ENCODE measurements at places on chromosomes 11 and 22.
A peak's percentile ranks its signal among the peaks of the same experiment; 100 is the strongest.

- no peak for DNase-seq
Observed at GRCh38 chr22:45994491-45995404, 17.8 kb upstream of the WNT7B start.

DNA sequence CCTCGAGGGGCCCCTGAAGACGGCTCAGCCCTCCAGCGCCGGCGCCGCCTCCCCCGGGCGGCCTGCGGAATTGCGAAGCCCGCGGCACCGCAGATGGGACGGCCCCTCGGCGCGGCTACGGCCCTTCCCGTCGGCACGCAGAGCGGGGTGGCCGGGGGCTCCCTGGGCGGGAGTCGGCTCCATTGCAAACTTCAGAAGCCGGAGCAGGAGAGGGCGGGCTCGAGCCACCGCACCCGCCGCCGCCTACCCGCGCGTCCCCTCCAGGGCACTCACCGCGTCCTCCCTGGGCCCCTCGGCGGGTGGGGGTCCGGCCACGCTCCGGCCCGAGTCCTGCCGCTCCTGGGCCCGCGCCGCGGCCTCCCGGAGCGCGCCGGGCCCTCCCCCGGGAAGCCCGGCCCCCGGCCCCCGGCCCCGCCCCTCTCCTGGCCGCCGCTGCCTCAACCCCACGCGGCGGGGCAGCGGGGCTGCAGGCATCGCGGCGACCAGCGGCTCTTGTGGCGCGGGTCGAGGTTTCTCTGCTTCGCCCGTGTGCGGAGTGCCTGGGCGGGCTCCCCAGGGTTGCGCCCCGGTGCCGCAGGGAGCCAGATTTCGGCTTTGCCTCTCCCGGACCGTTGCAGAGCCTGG is at the start of gene PACSIN3:
TSS of gene PACSIN3 (minus strand) at position 359 of the 624 bp plus-strand sequence. CDS start 3,707 bp downstream, outside the sequence.
- DNase-seq: no peak

DNA sequence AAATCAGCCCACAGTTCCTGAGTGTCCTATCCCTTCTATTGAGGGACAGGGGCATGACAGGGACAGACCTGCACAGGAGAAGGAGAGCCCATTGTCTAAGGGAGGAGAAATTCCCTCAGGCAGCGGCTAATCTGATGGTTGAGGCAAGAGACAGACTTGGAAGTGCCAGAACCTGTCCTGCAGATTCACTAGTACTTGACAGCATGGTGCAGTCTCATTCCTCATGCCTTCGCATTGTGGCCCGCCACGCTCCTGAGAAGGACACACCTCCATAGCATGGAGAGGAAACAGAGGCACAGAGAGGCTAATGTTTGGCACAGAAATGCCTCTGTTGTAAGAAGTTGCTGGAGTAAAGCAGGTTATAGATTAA is 3.2 kb downstream of the P2RY6 start:
- DNase-seq: no peak

DNA sequence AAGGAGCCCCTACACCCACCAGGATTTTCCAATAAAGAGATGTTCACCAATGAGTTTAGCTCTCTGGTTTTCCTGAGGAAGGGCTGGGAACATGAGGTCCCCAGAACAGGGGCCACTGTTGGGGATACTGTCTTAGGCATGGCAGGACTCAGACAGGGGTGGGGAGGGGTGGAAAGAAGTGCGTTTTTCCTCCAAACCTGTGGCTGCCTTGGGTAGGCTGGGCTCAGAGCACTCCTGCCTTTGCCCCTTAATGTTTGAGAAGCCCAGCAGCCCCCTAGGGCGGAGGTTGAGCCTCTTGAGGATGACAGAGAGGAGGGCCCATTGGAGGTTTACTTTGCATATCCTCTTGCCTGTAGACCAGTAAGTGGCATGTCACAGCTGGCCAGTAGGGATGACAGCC is 10.6 kb downstream of the MTFP1 start:
- DNase-seq: no peak

DNA sequence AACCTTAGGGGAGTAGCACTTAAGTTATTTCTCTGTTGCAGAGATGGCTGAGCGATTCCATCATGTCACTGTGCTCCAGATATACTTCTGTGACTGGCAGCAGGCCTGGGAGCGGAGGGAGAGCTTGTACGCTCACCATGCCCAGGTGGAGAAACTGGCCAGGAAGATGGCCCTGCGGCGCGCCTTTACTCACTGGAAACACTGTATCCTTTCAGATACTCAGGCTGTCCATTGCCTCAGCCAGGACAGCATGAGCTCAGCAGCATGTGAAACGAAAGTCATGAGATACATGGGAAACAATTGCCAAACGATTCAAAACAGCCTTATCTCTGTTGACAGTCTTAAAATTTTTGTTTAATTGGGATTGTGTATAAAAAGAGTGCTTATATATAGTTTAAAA is 78.9 kb downstream of the SFI1 start:
- DNase-seq: no peak

GRCh38 chr11:19441752-19442553 is 201.2 kb upstream of the E2F8 start:
- no peak for DNase-seq

GRCh38 chr22:25892678-25893077 is 150.7 kb downstream of the MYO18B start:
- no peak for DNase-seq

DNA sequence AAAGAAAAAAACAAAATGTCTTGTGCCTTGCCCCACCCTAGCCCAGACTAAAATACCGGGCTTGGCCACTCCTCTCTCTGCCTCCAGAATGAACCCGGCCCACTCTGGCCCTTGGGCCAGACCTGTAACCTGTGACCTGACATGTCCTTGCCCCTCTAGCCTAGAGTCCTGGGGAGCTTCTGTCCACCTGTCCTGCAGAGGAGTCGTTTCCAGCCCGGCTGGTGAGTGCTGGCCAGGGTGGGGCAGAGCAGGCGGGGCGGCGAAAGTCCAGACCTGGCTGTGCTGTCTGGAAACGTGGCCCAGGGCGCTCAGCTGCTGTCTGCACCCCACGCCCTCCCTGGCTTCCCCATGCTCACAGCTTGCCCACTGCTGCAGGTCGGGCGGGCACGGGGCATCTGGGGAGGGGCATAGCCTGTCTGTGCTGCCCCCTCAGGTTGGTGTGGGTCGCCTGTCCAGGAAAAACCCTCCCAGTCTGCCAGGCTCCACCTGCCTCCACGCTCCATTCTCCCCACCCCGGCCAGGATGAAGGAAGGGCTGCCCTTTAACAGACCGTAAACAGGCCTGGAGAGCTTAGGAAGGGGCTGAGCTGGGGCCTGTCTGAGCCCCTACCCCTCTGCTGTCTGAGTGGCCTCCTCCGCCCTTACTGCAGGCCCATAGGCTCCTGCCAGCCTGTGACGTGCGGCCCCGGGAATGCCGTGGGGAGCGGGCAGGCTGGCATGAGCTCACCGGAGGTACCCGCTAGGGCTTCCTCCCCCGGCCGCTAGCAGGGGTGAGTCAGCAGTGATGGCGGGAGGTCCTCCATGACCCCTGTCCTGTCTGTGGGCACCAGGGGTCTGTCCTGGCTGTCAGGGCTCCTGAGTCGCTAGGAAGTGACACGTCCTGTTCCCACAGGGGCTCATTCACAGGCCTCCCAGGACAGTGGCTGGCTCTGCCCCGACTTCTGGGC is 1.9 kb downstream of the CD151 start:
- no peak for DNase-seq

DNA sequence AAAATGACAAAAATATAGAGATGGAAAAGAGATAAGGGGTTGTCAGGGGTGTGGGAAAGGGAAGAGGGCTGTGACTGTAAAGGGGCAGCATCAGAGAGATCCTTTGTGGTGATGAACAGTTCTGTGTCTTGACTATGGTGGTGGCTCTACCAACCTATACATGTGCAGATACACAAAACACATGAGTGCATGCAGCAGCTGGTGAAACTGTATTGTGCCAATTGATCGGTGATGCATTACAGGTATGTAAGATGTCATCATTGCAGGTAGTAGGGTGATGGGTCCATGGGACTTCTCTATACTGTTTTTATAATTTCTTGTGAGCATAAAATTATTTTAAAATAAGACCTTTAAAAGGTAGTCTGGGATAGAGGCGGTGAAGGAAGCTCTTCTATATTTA is 24.1 kb upstream of the ZDHHC13 start:
- DNase-seq: no peak

DNA sequence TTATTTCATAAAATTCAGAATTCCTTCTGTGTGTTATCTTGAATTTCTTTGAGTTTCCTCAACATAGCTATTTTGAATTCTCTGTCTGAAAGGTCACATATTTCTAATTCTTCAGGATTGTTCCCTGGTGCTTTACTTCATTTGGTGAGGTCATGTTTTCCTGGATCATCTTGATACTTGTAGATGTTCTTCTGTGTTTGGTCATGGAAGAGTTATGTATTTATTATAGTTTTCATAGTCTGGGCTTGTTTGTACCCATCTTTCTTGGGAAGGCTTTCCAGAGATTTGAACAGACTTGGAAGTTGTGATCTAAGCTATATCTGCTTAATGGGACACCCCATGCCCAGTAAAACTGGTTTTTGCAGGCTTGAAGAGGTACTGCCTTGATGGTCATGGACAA is 149.6 kb downstream of the METTL15 start:
- no peak for DNase-seq

- peak; percentile 7 for DNase-seq
Observed at GRCh38 chr11:12043959-12044791, 35.7 kb upstream of the DKK3 start.

GRCh38 chr11:128867277-128867676 is at the start of gene KCNJ1:
Gene KCNJ1, minus strand, starts transcription at chr11:128867296. Its CDS starts 27,053 bp downstream, at chr11:128840243.
- DNase-seq: no peak

DNA sequence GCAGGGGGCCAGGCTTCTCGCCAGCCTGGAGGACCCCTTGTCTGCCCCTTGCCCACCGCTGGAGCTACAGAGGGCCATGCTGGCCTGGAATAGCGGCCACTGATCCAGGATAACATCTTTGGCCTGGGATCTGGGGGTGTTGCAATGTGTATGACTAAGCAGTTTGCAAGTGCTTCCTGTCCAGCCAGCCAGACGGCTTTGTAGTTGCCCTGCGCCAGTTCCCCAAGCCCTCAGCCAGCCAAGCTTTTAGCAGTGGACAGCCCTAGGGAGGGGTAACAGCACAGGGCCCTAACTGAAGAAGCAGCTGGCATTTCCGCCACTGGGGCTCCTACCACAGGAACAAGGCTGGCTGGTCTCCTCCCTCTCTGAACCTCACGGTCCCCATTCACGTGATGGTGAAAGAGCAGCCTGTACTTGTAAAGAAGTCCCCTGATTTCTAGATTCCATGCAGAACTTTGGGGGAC is 32.1 kb downstream of the UQCR10 start:
- DNase-seq: no peak

GRCh38 chr11:77127920-77128691 is at the start of gene MYO7A:
Gene MYO7A, plus strand, starts transcription at chr11:77128246. Its CDS starts 2,389 bp downstream, at chr11:77130635.
- DNase-seq: peak; percentile 33

DNA sequence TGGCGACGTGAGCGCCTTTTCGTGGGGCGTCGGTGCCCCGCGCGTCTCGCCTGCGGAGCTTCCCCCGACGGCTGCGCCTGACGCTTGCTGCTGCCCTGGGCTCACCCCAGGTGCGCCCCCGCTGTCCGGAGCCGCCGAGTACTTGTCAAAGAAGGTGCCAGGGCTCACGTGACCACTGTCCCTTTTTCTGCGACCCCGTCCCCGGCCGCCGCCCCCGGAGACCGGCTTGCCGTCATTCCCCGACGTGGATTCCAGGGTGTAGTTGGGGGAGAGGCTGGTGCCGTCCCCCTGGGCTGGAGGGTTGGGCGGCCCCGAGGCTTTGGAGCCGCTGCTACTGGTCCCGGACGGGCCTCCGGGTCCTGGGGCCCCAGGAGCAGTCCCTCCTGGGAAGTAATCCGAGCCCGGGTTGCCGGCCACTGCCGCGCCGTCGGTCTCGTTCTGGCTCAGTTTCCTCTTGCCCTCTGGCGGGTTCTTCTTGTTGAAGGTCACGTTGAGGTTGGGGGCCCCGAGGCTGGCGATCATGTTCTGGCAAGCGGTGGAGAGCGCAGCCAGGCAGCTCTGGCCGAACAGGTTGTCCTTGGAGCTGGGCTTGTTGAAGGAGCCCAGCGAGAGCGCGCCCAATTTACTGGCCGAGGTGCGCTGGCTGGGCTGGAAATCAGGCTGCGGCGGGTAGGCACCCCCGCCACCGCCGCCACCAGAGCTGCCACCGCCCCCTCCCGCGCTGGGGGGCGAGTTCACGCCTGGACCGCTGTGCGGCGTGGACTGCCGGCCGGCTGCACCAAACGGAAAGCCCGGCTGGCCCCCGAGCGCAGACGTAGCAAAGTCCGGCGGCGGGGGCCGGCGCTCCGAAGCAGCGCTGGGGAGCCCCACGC is 3.8 kb downstream of the MN1 start:
- no peak for DNase-seq

DNA sequence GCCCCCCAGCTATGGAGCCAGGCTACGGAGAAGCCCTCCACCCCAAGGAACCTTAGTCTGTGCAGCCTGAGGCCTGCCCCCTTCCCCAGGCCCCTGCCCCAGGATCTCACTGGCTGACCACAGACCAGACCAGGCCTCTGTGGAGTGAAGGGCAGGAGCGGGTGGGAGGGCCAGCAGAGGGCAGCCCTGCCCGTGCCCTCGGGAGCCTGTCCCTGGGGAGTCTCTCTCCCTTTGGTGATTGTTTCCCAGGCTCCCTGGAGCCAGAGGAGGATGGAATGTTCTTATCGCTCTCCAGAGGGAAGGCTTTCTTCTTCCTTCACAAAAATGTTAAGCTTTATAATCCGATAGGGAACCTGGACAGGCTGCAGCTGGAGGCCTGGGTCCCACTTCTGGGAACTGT is 455.3 kb downstream of the SOX6 start:
- DNase-seq: no peak

DNA sequence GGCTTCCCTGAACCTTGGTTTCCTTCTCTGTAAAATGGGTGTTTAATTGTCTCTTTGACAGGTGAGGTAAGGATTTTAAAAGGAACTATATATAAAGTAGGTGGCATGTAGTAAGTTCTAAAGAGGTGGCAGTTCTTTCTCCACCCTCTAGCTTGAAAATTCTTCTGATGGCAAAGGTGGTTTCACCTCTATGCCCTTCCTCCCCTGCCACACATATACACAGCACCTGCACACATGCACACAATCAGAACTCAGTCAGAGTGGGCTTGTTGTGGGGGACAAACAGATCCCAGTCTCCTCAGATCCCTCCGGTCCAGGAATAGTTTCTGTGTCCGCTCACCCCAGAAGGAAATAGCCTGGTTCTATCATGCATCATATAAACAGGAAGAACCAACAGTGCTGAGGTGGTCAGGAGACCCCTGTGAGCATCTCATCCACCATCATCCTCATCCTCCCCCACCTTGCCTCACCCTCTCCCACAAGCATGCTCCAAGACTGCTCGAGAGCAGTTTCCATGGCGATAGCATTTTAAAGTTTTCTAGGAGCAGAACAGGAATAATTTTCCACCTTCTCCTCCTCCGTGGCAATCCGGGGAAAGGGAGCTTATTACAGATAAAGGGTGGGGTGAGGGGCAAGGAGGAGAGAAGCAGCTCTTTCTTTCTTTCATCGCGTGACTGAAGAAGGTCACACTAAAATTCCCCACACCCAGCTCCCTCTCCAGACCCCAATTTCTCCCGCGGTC is 123.6 kb downstream of the CHST1 start:
- DNase-seq: no peak

- no peak for DNase-seq
Observed at GRCh38 chr11:1701091-1701807, 4.3 kb downstream of the KRTAP5-6 start.

DNA sequence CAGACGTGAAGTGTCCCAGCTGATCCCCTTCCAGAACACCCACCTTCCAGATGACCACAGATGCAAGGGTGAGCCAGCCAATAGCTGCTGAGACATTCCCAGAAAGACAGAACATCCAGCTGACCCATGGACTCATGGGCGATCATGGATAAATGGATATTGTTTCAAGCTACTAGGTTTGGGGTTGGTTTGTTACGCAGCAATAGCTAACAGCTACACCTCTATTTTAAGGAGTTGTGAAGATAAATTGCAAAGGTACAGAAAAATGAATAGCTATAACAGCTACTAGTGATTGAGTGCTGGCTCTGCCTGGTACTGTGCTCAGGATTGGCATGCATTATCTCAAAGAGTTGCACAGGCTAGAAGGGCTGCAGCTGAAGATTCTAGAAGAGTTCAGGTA is 122.5 kb downstream of the MIAT start:
- no peak for DNase-seq
